Activated CD4-positive, alpha-beta T cell treated with anti-CD3 and anti-CD28 coated beads, Interleukin-2, amount 50 U/mL, for 16 hours (primary cell): ENCODE measurements at places on chromosomes 4 and X.
A peak's percentile ranks its signal among the peaks of the same experiment; 100 is the strongest.

DNA sequence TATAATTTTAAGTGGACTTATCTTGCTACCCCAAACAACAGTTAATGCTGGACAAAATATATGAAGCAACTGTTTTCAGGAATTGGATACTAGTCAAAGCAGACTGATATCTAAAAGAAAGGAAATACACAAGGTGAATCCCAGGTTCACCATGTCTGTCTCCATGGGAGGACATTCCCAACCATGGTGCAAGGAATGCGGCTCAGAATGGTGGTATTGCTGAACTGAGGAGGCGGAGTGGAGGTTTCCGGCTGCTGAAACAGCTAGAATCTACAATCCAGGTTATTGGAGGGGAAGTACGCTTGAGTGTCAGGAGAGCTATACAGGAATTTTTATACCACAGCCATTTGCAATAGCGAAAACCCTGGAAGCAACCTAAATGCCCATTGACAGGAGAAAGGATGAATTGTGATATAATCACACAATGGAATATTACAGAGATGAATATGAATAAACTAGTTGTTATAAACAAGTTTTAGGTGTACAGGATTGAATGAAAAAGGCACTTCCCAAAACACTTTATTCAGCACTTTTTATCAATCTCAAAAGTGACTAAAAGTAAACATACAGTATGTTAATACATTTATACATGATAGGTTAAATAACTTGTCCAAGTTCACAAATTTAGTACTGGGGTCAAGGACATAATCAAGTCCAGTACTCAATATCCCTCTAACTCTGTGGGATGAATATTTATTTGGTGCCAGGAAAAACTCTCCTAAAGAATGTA lies 9.0 kb downstream of the HMGB2 start:
- DNase-seq: no peak

DNA sequence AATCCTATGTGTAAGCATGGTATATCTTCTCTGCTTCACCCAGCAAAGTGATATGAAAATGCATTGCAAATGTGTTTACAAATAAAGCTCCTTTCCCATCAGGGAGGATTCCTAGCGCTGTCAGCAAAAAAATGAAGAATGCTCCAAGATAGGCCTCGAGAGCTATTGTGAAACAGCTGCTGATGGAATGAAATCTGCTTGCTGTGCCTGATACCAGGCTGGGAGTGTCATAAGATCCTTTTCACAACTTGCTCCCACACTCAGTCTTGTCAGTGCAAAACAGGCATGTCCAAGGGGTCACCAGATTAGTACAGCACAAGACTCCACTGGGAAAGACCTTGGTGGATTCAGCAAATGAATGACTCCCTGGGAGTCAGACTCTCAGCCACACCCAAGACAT lies 34.1 kb downstream of the HNRNPH2 start:
- DNase-seq: no peak

GRCh38 chr4:76729980-76730379 lies 168.0 kb downstream of the SOWAHB start:
- no peak for DNase-seq

DNA sequence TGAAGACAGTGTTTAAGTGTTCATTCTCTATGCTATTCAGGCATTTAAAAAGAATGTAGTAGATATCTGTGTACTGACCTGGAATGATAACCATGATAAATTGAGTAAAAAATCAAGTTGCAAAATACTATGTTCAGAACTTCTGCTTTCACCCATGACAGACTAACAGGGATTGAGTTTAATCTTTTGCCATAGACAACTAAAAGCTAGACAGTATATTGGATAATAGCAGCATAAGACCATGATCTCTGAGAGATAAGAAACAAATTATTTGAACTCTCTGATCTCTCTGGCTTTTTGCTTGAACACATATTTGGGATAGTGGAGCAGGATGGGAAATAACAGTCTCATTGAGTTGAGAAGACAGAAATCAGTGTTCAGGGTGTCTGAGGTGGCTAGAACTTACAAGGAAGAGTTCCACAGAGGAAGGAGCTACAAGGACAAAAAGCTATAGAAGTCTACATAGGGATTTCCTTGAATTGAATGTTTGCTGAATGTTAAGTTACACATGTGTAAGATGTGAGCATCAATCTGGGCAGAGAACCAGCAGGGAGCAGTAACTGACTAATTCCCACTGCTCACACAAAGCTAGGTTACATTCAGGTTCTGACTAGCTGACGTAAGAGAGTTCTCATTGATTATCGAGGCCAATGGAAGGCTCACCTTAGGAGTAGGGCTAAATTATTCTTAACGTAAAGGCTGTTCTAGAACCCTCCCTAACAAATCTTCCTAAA lies 60.4 kb downstream of the SLC30A9 start:
- DNase-seq: no peak

- DNase-seq: peak; percentile 28
Measured at GRCh38 chrX:83658731-83659130, 150.6 kb downstream of the POU3F4 start.

- DNase-seq: no peak
Measured at GRCh38 chr4:184812199-184812542, 13.6 kb downstream of the ACSL1 start.

GRCh38 chrX:37684426-37684825 lies 1.2 kb upstream of the XK start:
- DNase-seq: no peak
